COLO829 (cell line): ENCODE measurements at places on chromosomes 3 and 15.
A peak's percentile ranks its signal among the peaks of the same experiment; 100 is the strongest.

DNA sequence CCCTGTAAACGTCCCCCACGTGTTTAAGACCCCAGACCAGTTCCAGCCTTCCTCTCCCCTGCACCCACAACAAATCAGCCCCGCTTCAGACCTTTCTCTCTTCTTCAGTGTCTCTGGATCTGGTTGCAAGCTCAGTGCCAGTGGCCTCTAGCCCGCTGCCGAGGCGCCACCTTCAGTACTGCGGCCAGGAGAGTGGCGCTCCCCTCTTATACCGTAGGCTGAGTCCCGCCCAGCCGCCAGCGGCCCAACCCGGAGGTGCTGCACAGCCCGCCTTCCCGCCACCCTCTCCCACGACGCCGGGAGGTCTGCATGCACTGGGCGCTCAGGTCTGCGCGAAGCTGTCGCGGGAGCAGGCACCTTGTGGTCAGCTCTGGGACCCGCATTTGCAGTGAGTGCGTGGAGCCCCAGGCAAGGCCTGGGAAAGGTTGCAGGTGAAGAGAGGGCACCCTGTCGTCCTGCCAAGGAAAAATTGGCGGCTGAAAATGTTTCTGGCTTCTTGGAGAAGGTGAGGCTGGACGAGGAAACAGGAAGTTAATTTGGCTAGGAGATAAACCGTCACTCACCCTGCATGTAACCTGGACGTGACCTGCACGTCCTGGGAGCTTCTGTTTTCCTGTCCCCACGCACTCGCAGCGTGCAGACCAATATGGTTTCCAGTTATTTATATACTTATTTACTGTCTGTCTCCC, at the start of gene C2CD4B:
Gene C2CD4B, minus strand, starts transcription at position 182 of the 689 bp plus-strand sequence. CDS start 301 bp downstream, outside the sequence.
- no peak for DNase-seq

- DNase-seq = no peak
These were observed 2.4 kb downstream of the MUC4 start for GRCh38 chr3:195809291-195809785.

GRCh38 chr3:49732597-49732996, 8.8 kb upstream of the GMPPB start:
- no peak for DNase-seq

DNA sequence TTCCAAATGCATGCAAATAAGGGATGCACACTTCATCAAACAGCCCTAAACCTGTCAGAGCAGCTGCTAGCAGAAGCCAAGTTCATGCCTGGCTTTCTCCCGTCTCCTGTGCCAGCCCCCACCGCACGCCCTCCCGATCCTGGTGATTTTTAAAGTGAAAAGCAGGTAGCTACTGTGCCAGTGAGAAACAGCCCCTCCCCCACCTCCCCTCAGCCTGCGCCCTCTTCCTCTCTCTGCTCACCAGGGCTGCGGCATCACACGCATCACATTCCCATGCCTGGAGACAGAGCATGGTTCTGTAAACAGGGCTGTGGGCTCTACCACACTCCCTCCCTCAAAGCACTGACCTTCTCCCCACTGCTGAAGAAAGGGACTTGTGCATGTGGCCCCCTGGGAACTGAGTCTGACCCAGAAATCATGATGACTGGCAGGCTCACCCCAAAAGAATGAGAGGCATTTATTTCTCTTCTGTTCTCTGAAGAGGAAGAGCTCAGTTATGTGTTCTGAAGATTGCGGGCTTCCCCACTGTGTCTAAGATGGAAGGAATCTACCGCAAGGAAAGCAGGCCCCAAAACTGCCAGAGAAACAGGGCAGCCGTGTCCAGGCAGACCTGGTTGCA, 14.5 kb upstream of the SLC6A1 start:
- no peak for DNase-seq

DNA sequence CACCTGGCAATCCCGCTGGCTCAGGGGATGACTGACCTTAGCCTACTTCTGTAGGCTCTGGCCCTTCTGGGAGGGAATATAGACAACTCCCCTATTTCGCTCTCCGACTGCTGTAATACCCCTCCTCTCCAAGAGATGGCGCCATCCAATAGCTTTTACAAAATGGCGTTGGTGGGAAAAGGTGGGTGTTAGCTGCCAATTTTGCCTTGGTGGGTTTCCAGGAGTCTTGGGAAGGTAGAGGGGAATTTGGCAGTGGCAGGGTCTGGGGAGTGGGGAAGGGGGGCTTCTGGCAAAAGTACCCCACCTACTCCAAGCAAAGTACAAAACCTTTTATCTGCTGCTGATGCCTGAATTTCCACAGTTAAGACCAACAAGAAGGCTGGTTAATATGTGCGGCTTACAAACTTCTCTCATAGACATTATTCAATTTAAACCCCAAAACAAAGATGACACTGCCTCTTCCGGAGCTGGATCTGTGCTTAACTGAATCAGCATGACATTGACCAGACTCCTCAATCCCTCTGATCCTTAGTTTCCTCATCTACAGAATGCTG, 62.1 kb downstream of the RASGRF1 start:
- peak; percentile 40 for DNase-seq

DNA sequence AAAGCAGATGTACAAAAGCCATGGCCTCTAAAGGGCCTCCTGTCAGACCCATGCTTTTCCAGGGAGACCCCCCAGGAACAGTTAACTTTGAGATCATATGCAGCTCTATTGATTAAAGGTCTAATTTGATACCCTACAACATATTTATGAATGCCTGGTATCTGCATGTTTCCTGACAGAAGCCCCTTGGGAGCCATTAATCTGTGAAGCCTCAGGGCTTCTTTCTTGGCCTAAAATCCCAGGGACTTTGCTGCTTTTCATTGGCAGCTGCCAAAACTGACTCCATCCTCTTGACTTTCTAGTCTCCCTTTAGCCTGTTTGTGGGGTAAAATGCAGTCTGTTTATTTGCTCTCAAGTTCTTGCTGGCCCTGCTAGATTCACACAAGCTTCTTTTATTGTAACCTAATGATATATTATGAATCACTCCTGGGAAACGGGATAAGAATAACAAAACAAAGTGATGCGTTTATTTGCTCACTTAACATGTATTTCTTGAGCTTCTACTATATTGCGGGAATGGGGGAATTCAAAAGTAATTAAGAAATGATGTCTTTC, 257.0 kb downstream of the LSAMP start:
- DNase-seq = peak; percentile 83

- peak; percentile 46 for DNase-seq
These were observed 240.7 kb downstream of the SHOX2 start for GRCh38 chr3:157865352-157866000.

GRCh38 chr3:188830893-188831292, 340.9 kb upstream of the TPRG1 start:
- no peak for DNase-seq

- no peak for DNase-seq
These were observed 159.6 kb downstream of the GHSR start for GRCh38 chr3:172288651-172289050.
